ENCODE measurements at places on chromosomes 4 and X.

DNA sequence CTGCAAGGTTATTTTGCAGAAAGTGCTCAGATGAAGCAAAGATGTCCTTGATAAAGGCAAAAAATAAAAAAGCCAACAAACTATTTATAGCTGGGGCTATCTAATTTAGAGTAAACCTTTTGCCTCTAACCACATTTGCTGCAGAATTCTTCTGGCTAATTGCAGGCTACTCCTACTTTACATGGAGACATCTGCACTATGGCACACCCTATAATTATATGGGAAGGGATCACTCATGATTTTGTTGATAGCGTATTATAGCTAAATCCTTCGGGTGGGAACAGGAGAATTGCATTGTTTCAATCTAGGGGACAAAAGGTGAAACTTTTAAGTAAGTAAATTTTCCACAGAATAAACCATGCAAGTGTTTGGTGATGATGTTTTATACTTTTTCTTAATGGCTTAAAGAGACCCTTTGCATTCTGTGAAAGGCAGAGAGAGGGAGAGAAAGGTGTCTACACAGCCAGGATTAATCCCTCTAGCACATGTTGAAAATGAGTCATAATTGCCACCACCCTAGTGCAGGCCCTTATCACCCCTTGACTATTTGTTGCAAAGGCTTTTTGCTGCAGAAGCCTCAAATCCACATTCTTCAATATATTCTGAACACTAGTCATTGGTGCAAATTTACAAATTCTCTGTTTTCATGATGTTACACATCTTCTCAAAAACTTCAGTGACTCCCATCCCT is 221.3 kb upstream of the BMP3 start:
- no peak for DNase-seq

DNA sequence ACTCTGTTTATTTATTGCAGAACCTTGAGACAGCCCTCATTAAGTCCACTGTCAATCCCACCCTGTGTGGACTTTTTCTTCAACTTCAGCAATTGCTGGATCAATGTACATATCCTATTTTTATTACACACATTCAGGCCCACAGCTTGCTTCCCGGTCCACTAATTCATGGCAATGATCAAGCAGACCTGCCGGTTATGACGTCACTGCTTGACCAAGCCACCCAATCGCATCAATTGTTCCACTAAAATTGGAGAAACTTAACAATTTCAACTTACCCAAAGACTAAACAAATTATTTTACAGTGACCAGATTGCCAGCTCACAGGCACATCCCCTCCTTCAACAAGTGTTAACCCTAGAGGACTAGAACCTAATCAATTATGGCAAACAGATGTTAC is 240.4 kb upstream of the MAGEB18 start:
- no peak for DNase-seq

- no peak for DNase-seq
Measured at GRCh38 chr4:154427149-154427548, 64.5 kb downstream of the DCHS2 start.

- no peak for DNase-seq
Measured at GRCh38 chr4:72919937-72920336, 149.6 kb downstream of the COX18 start.

DNA sequence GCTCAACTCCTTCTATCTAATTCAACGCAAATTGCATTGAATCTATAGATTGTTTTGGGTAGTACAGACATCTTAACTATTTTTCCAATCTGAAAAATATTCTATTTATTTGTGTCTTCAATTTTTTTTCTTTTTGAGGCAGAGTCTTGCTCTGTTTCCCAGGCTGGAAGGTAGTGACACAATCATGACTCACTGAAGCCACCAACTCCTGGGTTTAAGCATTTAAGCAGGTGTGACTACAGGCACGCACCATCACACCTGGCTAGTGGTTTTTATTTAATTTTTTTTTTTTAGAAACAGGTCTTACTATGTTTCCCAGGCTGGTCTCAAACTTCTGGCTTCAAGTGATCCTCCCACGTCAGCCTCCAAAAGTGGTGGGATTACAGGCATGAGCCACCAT is 98.3 kb downstream of the GK start:
- no peak for DNase-seq

DNA sequence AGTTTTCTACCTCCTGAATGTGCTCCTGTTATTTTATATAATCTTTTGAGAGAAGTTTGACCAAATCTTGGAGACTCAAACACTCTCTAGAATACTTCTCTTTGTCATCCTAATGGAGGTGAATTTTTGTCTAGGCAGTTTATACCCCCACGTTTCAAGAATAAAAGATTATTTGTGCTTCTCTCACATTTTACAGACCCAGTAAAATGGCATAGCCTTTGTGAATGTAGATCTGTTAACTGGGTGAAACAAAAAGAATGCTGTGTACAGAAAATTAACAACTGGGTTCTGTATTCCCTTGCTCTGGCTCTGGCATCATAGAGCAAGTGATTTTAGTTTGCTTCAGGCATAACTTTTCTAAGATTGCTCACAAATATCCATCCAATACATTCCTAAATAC is 26.1 kb downstream of the GASK1B start:
- DNase-seq, result no peak

DNA sequence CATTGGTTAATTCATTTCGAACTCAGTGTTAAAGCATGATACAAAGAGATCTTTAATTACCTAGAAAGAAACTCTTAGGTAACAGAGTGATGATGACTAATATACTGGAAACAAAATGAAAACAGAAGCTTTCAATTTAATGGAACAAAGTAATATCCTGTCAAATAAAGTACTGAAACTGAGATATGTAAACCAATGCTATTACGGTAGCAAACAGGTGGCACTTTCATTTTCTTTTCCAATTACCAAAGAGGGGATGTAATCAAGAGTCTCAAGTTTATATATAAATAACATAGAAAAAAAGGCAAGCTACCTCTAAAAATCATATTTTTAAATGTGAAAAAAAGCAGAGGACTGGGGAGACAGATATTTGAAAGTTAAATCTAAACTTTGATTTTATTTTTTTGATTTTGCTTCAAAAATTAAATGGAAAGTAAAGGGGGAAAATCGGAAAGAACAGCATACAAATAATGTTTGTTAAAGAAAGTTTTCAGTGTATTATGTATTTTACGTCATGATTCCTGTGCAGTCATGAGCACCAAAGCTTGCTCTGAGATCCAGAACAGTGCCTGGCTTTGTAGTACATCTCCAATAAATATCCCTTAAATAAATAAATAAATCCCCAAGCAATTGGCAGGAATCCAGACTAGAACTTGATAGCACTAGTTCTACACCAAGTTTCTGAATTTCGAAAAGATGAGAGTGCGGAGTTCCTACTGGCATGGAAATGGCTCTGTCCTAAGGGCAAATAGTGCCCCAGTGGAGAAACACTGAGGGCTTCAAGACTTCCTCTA is 25.0 kb upstream of the RAPGEF2 start:
- DNase-seq, result no peak

- DNase-seq, result no peak
Measured at GRCh38 chr4:144627663-144628076, 18.3 kb upstream of the HHIP start.

GRCh38 chr4:114091546-114091945 is 112.1 kb upstream of the ARSJ start:
- no peak for DNase-seq

DNA sequence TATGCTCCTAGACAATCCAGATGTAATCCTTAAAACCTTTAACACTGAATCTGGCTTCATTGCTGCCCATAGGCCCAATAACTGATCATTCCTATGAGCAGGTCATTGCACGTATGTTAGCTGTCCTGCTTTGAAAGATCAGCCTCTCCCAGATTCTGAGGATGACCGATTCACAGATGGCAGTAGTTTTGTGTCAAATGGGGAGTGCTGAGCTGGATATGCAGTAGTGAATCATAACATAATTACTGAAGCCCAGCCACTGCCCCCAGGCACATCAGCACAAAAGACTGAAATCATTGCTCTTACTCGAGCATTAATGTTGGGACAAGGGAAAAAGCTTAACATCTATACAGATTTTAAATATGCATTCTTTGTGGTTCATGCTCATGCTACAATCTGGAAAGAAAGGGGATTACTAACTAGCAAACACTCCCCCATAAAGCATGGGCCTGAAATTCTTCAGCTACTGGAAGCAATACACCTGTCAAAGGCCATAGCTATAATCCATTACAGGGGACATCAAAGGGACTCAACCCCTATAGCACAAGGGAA is 16.4 kb upstream of the ZNF280C start:
- DNase-seq, result no peak

DNA sequence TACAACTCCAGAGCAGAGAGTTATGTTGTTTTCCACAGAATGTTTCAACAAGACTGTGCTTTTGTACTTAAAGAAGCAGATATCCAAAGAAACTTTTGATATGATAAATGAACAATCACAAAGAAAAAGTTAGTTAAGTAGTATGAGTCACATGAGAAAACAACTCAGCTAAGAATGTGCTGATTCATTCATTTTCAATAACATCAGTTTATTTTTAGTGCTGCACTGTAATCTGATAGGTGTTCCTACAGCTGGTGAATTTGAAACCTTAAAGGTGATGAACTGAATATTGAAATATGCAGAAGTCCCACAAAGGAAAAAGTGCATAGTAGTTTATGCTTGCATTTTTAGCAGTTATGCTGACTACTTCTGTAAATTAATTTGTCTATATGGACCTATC is 180.3 kb upstream of the TENM3 start:
- no peak for DNase-seq

DNA sequence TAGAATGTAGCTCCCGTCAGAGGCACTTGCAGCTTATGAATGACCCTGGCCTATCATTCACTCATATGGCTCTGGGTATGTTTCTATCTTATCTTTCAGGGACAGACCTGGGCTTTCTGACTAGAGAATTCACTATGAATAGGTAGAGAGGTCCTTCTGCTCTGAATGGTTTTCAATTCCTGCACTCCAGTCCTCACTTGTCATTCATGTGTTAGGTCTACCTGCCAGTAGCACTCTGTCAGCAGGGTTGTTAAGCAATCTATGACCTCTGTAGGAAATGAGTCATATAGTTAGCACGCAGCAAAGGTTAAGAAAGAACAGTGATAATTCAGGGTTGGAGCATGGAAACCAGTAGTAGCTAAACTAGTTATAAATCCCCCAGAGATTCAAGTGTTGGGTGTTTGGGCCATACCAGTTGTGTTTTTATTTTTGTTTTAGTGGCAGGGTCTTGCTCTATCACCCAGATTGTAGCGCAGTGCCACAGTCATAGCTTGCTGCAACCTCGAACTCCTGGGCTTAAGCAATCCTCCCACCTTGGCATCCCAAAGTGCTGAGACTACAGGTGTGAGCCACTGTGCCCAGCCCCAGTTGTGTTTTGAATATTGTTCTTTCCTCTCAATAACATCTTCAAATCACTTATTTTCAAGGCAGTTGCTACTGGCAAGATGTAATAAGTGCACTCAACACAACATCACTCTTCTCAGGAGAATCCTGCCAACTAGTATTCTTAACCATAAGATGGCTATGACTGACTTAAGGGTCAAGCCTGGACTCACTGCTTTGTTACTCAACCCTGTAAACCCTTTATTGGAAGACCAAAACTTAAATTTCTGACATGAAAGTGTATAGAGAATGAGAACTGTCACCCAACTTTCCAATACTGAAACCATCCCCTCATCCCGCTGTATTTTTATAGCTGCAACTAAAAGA is 25.1 kb downstream of the ARL13A start:
- no peak for DNase-seq

GRCh38 chr4:14837860-14838259 is 164.4 kb upstream of the CPEB2 start:
- no peak for DNase-seq

DNA sequence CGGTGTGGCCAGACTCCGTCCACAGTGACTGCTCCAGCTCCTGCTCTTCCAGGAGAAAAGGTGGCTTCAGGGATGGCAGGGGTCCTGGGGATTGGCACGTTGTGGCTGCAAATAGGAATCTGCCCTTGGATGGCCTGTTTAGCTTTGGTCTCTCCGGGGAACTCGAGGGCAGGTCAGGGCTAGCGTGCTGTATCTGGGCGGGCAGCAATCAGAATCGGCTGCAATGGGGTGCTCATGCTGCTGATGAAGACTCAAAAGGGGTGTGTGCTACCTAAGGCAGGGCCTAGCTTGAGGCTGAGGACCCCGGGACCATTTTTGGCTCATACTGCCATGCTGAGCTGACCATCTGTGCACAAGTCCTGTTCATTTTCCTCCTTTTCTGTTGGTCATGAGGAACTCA is 51.3 kb downstream of the RGS12 start:
- peak; percentile 87 for DNase-seq

- no peak for DNase-seq
Measured at GRCh38 chrX:138408101-138408500, 303.4 kb downstream of the FGF13 start.

GRCh38 chr4:55546756-55547465 is at the start of gene CLOCK:
CLOCK (minus strand) TSS chr4:55546909; CDS start chr4:55482785, 64,124 bp downstream.
- DNase-seq, result no peak
